ENCODE measurements at places on chromosomes 7 and 10.

GRCh38 chr7:16021851-16022250 lies 335.4 kb upstream of the MEOX2 start:
- no peak for DNase-seq

GRCh38 chr7:5396542-5396941 lies 27.1 kb downstream of the TNRC18 start:
- peak; percentile 49 for DNase-seq

DNA sequence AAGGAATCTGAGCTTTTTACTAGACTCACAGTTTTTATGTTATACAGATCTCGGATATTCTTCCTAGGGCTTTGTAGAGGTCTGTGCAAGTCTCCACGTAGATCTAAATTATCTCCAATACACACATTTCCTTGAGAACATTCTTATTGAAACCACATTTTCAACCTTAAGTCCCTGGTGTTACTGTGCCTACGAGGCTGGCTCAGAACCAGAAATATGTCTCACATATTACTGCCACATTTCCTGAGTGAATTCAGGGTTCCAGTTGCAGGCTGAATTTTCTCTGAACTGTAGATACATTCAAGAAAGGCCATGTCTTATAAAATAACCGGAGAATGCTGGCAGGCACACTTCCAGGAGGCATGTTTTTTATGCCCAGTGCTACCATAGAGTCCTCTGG lies 46.5 kb downstream of the INHBA start:
- no peak for DNase-seq

DNA sequence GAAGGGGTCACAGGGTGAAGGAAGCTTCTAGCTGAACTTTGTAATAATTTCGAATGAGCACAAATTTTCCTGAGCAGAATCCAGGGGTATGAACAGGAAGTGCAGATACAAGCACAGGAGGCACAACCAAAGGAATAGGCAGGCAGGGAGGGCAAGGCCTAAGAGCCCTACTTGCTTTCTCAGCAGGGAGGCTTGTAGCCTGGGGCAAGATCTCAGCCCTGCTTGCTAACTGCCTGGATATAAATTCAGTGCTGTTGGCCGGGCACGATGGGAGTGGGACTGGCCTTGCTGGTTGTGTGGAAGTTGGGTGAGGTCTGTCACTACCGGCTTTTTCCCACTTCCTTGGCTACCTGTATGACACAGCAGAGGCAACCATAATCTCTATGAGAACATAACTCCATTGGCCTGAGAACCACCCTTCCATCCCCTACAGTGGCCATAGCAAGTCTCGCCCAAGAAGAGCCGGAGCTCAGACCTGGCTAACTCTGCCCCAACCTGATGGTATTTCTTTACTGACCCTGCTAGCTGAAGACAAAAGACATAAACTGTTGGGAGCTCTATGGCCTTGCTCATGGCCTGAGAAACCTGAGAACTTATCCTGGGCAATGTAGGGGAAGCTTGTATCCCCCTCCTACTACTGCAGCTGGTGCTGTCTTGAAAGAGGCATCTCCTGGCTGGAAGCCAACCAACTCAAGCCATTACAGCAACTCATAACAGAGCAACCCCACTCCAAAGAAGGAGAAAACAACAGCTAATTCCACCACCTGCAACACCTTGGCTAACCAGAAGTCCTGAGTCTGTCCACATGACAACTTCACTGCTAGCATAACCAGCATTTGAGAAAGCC lies 27.6 kb downstream of the CLDN12 start:
- DNase-seq, result no peak

GRCh38 chr7:136865236-136865635 lies 3.2 kb upstream of the CHRM2 start:
- no peak for DNase-seq

- DNase-seq, result no peak
Measured at GRCh38 chr7:123972045-123972444, 47.0 kb downstream of the SPAM1 start.

DNA sequence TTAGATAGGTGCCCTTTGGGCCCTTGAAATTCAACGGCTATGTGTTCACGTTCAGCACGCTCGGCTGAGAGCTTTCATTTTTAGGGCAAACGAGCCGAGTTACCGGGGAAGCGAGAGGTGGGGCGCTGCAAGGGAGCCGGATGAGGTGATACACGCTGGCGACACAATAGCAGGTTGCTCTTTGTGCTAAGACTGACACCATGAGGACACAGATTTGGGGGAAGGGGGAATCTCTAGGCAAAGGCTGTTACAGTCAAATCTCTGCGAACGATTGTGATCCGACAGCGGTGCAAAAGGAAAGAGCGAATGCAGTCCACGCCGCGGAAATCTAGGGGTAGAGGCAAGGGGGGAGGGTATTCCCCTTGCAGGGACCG lies 667 bp downstream of the KLLN start:
- DNase-seq, result peak; percentile 58

DNA sequence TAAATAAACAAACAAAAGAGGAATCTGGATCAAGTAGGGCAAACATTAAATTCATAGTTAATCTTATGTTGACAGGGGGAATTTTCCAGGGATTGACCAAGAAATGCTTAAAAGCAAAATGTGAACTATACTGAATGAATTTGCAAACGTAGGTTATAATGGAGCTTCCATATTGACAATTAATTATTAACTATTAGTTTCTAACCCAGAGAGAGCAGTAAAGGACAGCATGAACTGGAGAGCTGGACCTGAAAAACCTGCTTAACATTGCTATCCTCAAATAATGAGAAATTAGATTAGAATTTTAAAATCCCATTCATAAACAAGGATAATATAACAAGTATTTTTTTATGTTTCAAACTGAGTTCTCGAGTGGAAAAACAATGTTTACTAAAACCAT lies 1089.6 kb downstream of the DNAJB9 start:
- DNase-seq, result no peak

GRCh38 chr7:150997075-150997511 lies 6.3 kb downstream of the NOS3 start:
- no peak for DNase-seq

- DNase-seq, result no peak
Measured at GRCh38 chr7:159015454-159016410, 128.9 kb downstream of the VIPR2 start.

GRCh38 chr7:134991469-134992339 lies 5.4 kb downstream of the AGBL3 start:
- DNase-seq, result no peak

GRCh38 chr7:95225301-95225700 lies 99.0 kb downstream of the PON1 start:
- DNase-seq, result no peak

DNA sequence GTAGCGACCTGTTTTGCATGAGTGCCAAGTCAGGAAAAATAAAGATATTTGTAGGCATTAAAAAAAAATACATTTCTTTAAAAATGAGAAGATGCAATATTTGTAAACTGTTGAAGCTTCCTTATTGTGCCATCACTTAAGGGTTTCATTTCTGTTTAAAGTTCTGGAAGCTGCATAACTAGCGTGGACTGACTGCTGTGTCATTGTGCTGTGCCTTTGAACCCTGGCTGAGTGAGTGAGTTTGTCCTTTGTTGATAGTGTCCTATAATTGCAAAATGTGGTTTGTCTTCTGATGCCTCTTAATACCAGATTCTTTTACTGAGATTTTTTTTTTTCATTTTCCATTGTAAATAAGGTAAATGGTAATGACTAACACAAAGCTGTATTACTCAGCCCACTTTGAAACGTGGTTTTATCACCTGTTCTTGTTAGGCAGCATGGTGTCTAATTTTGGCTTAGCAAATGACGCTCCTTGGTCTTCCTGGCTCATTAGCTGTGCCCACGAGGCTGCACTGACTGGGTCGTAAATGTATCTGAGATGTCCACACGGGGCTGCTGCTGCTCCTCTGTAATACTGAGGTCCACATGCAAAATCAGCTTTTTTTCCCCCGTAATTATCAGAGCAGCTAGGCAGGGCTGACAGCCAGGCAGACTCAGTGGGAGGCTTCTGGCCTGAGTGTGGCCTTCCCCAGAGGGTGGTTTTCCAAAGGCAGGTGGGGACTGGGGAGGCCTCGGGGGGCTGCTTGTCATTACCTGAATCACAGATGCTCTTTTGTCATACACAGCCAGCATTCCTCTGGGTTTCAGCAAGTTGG lies 14.8 kb downstream of the ZSCAN25 start:
- DNase-seq, result no peak

DNA sequence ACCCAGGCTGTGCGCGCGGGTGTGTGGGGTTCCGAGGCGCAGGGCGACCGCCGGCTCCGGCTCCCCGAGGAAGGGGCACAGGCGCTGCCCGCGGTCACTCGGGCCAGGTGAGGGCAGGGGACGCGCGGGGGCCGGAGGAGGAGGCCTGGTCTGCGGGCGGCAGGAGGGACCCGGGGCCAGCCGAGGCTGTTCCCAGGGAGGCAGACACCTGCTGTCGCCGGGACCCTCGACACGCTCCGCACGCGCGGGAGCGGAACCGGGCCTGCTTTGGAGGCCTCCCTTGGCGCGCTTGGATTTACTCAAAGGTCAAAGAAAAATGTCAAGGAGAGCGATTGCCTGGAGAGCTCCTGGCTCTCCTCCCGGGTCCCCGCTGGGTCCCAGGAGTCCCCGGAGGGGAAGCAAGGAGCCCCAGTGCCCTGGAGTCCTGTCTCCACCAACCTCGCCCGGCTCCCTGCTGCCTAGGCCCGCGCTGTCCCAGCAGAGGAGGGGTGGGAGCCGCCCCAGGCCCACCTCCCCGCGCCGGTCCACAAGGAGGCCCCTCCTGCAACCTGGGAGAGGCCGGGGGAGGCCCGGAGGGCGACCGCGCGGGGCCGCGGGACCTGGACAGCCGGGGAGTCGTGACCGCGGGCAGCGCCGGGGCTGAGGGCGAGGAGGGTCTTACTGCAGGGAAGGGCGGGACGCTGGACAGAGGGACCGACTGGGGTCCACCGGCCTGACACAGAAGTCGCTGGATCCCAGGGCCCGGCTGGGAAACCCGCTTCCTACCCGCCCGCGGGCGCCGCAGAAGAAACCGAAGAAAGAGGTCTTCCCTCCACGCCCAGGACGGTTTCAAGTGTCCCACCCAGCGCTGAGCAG lies 348.9 kb downstream of the DNAJB6 start:
- no peak for DNase-seq

GRCh38 chr7:135684699-135685098 lies 22.4 kb downstream of the STMP1 start:
- DNase-seq, result no peak

DNA sequence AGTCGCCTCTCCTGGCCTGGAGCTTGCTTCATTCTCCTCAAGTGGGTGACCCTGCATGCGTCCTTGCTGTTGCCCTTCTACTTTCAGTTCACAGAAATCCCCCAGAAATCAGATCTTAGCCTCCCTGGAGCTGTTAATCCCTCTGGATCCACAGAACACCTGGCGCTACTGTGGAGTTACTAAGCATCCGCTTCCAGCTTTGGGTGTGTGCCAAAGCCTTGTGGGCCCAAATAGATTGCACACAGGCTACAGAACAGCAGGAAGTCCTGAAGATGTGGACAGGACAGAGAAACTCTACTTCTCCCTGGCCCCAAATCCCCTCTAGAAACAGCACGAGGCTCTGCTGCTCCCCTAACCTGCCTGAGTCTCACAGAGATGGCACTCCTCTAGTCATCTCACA lies 36.6 kb upstream of the PDLIM1 start:
- DNase-seq, result peak; percentile 99

- DNase-seq, result no peak
Measured at GRCh38 chr7:104497379-104497967, 169.1 kb downstream of the LHFPL3 start.

All from NCI-H82 (cell line).